Neural crest cell (in vitro differentiated cells): ENCODE measurements at places on chromosomes 2 and 18.
A peak's percentile ranks its signal among the peaks of the same experiment; 100 is the strongest.

- DNase-seq: no peak
These were observed 95.4 kb upstream of the AQP4 start for GRCh38 chr18:26960911-26961310.

- DNase-seq: no peak
These were observed 194.6 kb upstream of the SMAD2 start for GRCh38 chr18:48124857-48125626.

DNA sequence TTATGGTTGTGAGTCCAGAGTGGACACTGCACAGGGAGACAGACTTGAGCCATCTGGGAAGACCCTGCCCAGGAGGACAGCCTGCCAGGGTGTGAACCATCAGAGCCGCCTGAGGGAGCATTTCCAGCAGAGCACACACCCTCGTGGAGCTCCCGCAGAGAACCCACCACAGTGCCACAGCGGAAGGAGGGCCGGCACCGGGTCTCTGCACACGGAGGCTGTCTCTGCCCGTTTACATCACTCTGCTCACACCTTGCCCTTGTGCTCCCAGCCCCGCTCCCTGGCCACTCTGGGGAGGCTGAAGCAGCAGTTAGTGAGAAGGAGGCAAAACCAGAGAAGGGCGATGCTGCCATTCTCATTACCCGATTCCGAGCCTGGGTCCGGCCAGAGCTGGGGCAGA, 161.9 kb downstream of the KLHL29 start:
- DNase-seq: no peak

- DNase-seq: no peak
These were observed 246.7 kb upstream of the EPAS1 start for GRCh38 chr2:46050489-46050888.

- DNase-seq: no peak
These were observed 337.2 kb downstream of the PAX3 start for GRCh38 chr2:221961561-221961960.

DNA sequence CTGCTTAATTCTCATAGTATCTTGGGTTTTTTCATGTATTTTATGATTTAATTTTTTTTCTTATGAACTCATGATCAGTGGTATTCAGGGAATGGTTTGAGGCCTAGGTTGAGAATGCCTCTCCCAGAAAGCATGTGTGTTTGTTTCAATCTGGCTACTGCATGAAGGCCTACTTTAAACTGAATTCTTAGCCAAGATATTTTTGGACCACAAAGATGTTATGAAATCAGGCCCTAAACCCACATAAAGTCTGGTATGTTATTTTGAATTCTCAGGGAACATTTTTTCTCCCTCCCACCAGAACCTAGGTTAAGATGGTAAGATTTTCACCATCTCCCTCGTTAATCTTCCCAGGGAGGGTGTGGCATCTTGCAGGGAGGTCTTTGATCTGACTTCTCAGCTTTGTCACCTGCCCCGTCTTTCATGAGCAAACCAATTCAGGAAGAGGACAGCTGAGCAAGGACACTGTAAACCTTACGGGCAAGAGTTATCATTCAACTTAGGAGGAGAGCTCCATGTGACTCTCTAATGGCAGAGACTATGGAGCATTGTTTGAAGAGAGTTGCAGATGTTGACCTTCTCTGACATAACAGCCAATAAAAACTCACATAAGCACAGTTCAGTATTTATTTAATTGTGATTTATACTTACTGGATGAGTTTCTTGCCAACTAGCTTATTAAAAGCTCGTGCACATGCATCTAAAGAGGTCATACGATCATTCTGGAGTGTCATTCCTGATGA, 21.3 kb upstream of the ACKR3 start:
- no peak for DNase-seq

DNA sequence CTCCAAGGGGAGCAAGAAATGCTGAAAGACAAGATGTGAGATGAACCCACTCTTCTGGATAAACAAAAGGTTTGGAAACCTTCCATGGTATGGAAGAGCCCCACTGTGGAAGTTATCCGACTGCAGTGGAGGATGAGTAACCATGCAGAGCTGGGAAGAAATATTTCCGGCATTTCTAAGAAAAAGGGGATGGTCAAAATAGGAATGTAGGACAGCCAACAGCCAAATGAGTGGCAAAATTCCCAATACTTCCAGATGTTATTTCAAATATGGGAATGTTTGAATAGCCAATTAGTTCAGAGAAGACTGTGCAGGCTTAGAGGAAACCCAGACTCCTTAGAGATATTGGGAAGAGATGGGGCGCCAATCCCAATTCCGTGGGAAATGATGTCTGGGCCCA, 246.8 kb downstream of the RAD51AP2 start:
- DNase-seq: no peak

DNA sequence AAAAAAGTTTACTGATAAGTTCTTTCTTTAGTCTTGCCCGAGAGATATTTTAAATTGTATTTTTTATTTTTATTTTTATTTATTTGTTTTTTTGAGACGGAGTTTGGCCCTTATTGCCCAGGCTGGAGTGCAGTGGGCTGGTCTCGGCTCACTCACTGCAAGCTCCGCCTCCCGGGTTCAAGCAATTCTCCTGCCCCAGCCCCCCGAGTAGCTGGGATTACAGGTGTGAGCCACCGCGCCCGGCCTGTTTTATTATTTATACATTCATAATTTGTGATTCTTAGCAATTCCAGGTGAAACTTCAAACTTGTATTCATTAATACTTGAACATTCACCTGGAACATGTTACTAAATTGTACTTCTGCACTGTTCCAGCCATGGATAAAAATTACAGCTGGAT, 2.9 kb downstream of the CREB1 start:
- no peak for DNase-seq

DNA sequence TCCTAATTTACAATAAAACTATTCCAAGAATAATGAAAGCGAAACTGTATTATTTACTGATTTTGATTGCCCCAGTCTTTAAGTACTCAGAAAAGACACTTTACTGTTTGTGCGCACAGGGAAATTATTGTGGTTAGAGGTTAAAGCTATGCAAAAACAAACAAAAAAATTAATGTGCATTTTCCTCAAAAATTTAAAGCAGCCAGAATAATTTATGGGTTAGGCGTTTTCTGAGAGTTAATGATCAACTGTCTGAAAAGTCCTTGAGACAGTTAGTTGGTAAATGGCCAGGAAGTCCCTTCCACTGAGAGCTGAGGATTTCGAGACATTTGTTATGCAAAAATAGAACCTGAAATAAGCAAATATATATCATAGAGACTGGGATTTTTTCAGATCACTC, 143.3 kb downstream of the IRS1 start:
- DNase-seq: no peak

- no peak for DNase-seq
These were observed 767.0 kb downstream of the SLC4A3 start for GRCh38 chr2:220394433-220394832.

GRCh38 chr2:137828624-137829023, 135.6 kb upstream of the HNMT start:
- no peak for DNase-seq

GRCh38 chr2:112047537-112048235, 7.4 kb upstream of the TMEM87B start:
- DNase-seq: no peak

DNA sequence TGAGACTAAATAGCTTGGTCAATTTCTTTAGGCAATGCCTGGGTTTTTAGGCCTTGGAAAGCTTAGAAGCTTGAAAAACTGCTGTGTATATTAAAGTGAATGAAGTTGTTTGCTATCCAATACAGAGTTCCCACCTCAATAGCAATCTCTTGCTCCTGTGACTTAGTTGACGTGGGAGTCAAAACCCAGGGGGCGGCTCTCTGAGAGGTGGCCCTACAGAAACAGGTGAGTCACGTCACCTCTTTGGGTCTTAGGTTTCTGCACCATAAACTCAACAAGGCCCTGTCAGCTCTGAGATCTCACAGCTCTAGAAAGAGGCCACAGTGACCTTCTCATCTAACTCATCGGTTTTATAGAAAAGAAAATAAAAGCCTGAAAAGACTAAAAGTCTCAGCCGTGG, 79.6 kb downstream of the ADD2 start:
- DNase-seq: no peak

DNA sequence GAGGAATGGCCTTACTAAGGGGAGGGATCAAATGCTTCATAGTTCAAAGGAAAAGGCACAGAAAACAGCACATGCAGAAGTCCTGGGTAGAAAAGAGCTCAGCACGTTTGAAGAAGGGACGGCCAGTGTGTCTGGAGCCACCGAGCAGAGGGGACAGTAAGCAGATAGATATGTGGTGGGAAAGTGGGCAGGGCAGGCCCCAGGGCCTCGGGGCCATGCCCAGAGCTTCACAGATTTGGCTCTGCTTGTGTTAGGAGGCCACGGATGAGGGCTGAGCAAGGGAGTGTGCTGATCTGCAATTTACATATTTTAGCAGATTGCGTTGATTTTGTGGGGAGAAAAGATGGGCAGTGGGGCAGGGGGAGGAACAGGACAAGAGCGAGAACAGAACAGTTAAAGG, 343.1 kb downstream of the LPIN1 start:
- DNase-seq: no peak

DNA sequence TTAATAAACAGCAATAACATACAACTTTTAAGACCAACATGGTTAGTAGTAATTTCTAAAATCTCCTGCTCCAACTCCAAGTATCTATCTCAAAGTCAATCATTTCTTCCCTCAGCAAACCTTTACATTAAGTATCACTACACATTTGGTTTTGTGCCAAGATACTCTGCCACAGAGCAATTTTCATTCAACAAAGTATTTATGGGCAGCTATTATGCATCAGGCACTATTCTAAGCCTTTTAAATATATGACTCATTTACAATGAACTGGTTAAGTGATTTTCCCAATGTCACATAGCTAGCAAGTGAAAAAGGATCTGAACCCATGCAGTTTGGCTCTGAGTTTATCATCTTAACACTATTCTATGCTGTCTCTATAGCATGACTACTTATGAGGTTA, 264.3 kb downstream of the NOL4 start:
- no peak for DNase-seq

DNA sequence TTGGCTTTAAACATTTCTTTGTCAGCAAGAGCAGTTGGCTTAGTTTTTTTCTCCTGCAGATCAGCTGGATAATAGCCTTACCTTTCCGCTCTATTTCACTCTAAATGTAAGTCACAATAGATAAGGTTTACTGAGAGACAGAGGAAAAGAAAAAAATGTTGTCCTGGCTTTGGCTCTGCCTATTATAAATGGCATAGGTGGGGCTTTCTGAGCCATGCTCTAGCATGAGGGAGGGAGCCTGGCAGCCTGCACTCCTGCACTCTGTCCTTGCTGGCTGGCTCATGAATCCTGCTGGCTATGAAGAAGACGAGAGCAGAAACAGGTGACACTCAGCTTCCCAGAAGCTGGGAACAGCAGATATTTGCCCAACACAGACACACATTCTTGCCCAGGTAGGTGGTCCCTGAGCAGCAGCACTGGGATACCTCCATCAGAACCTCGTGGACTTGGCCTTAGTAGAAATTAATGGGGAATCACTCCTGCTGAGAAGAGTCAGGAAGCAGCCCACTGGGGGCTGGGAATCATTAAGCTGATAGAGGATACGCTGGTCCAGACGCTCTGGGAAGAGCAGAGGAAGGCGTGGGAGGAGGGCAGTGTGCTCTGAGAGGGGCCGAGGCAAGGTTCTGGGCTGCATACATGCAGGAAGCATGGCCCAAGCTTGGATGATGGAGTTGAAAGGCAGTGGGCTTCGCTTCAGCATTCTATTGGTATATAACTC, 514.4 kb upstream of the HS6ST1 start:
- DNase-seq: no peak

- DNase-seq: no peak
These were observed 239.5 kb downstream of the MYCN start for GRCh38 chr2:16179701-16180416.

DNA sequence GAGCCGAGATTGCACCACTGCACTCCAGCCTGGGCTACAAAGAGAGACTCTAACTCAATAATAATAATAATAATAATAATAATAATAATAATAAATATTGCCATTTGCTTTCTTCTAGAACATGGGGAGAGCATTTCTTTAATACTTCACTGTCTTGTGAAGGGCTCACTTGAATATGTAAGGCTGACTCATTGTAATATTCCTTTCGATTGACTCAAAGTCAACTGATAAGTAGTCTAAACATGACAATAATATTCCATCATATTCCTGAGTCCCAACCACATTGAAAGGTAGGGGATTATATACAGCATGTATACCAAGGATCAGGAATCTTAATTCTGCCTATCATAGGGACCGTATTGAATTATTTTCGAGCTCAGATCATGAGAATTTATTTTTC, 949.2 kb downstream of the DSC3 start:
- no peak for DNase-seq

GRCh38 chr2:65309699-65310098, 82.1 kb downstream of the ACTR2 start:
- no peak for DNase-seq

DNA sequence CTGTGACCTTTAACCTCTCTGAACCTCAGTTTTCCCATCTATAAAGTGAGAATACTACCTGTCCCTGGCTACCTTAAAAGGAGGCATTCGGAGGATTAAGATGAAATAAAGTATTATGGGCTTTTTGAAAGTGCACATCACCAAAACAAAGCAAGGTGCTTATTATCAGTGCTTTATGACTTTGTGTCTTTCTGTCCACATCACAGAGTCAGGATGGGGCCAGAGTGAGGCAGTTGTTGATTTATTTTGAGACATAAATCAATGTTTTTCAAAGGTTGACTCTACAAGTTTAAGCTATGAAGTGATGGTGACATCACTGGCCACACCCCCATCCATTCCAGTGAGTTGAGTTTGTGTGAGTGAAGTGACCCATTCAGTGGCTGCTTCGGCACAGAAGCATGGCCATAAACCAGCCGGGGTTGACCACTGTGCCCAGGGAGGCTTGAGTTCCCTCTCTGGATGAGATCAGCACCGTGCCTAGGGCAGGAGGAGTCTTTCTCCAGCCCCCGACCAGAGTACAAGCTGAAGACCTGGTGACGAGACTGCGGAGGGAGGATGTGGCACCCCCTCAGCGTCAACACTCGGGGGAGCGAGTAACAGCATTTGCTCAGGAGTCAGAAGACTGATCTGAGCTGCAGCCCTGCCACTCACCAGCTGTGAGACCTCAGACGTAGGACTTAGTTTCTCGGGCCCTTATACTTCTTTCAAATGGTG, 89.0 kb upstream of the PPP1CB start:
- DNase-seq: no peak

GRCh38 chr2:71578767-71579342, 125.5 kb downstream of the DYSF start:
- DNase-seq: peak; percentile 40

- no peak for DNase-seq
These were observed 96.2 kb downstream of the MYO1B start for GRCh38 chr2:191341436-191341835.

DNA sequence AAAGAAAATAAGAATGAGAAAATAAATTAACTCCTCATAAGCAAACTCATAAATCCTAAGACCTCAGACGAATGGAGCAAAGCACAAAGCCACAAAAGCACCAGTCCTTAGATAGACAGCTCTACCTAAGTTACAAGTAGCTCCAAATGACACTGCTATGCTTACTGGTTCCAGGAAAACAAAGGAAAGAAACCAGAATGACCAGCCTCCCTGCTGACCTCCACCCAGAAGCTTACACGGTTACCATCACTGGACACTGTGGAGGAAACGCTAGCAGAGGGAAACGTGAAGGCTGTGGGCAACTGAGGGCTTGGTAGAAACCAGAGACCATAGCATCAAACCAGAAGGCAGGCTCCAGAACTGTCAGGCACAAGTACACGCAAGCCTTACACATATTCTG, 67.8 kb downstream of the STK39 start:
- DNase-seq: no peak

GRCh38 chr2:232132181-232132580, 170.7 kb downstream of the DIS3L2 start:
- no peak for DNase-seq
